ENCODE measurements at places on chromosomes 11 and 22.

DNA sequence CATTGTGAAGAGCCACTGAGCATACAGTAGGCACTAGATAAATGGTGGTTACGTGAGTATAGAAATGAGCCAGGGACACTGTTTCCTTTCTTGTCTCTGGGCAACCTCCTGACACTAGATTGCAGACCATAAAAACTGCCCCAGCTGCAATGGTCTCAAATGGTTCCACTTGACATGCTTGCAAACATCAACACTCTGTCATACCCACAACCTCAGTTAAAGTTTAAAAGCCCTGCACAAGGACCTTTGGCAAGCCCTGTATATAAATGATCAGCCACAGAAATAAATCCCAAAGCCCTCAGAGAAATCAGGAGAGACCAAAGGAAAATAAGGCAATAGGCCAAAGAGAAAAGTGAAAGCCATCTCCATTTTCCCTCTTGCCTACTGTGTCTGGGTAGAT is 20.7 kb downstream of the PLEKHA7 start:
- DNase-seq, result no peak

DNA sequence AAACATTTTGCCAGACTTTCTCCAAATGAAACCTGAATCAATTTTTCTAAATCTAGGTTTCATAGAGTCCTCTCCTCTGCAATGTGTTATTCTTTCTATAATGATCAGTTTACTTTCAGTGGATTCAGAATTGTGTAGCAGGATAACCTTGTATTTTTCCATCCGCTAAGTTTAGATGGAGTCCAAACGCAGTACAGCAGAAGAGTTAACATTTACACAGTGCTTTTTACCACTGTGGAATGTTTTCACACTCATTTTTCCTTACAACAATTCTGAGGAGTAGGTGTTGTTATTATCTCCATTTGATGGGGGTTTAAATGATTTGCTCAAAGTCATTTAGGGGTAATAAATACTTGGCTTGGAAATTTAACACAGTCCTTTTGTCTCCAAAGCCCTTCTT is 9.6 kb downstream of the RAG1 start:
- no peak for DNase-seq

GRCh38 chr11:84963240-84963639 is 663.9 kb downstream of the DLG2 start:
- no peak for DNase-seq

DNA sequence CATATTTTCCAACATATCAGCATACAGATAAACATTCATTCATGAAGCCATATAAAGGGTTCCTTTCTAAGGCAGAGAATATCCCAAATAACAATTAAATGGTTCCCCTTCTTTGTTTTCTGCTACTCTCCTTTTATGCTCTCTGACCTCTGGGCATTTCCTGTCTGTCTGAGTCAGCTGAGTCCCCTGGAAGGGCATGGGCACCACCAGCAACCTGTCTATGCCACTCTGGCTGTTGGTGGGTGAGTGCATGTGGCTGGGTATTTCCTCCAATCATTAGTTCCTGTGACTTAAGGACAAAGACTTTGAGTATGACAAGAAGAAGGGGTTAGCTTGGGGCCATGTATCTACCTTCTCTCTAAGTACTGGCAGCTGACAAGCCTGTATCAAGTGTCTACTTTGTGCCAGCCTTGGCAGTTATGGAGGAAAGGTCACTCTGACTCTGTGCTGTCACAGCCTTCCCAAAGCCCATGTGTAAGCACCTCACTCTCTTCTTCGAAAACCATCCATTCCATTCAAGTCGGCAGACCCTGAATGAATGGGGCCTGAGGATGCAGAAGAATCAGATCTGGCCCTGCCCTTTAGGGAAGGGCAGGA is 86.3 kb upstream of the PHOX2A start:
- DNase-seq, result no peak

DNA sequence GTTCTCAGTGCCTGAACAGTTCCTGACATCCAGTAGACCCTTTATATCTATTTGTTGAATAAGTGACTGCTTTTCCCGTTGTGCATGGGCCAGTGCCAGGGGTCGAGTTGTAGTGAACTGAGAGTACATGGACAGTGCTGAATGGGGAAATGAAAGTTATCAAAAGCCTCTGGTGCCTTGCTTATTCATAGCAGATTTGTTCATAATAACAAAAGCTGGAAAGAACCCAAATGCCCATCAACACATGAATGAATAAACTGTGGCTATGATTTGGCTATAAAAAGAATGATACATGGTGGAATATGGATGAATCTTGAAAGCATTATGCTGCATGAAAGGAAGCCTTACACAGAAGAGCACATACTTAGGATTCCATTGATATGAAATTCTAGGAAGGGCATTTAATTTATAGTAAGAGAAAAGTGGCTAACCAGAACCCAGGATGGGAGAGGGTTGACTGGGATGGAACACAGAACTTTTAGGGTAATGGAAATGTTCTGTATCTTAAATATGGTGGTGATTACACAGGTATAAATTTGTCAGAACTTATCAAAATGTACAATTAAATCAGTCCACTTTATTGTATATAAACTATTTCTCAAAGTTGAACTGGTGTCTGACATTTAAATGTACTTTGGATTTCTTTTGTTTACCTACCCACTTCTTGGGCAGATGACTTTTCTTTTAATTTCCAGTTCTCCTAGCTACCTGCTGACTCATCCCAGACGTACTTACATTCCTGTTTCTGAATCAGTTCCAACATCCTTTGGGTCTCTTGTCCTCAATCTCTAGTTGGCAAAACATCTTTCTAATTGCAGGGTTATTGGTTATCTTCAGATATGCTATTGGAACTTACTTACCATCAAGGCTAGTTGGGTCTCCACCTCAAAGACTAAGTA is 42.8 kb downstream of the PACS1 start:
- DNase-seq, result peak; percentile 84

GRCh38 chr11:46352063-46352841 is 5.0 kb downstream of the DGKZ start:
- no peak for DNase-seq

DNA sequence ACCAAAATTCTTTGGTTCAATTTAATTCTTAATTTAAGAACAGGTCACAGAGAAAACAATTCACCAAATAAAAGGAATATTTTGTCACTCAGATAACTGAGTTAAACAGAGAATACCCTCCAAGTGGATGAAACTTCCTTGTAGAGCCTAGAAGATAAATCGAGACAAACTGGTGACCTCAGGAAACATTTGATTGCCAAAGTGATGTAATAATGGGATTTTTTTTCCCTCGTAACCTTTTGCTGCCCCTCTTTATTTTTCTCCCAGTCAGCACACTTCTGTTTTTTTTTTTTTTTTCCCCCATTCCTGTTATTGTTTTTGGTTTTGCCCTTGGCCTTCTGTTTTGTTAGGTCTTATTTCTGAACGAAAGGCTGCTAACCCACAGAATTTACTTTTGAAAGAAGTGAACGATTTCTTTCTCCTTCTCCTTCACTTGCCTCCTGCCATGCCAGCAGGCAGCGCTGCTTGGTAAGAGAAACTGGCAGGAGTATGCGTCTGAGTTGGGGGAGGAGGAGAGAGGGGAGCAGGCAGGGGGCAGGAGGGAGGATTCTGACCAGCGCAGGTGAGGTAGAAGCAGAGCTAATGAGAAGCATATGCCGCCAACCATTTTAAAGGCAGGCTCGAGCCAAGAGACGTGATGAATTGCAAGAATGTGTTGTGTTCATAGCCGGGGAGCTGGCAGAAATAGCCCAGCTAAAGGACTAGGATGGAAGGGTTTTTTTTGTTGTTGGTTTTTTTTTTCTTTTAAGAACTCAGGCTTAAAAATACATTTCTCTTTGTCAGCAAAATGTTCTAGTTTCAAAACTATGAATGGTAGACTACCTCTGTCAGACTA is 121.9 kb upstream of the MTMR2 start:
- DNase-seq, result peak; percentile 51

DNA sequence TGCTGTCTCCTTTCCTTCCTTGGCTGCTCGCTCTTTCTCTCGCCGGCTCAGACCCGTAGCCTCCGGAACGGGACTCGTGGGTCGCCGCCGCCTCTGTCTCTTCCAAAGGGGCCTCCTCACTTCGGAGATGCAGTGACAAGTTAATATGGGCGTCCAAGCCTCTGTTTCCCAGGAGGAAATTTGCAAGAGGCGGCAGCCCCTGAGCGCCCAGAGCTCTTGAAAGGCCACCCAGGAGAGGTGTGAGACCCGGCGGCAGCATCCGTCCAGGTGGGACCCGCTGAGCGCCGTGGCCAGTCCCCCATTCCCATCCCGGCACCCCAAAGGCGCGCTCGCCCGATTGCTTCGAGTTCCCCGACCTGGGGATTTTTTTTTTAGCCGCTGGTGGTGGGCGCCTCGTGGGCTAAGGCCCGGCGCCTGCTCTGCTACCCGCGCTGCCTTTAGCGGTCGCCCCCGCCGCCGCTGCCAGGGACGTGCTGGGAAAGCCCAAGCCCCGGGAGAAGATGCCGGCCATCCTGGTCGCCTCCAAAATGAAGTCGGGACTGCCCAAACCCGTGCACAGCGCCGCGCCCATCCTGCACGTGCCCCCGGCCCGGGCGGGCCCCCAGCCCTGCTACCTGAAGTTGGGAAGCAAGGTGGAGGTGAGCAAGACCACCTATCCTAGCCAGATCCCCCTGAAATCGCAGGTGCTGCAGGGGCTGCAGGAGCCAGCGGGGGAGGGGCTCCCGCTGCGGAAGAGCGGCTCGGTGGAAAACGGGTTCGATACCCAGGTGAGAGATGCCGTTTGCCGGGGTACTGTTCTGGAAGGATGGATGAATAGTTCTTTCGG is 772 bp downstream of the NAV2 start:
- no peak for DNase-seq

- DNase-seq, result peak; percentile 28
These were observed 147.5 kb upstream of the CTSC start for GRCh38 chr11:88484873-88485621.

GRCh38 chr11:8080674-8081590 is at the start of gene TUB:
Gene TUB, plus strand, starts transcription at chr11:8081211. Its CDS starts 300 bp downstream, at chr11:8081511.
- DNase-seq, result no peak

DNA sequence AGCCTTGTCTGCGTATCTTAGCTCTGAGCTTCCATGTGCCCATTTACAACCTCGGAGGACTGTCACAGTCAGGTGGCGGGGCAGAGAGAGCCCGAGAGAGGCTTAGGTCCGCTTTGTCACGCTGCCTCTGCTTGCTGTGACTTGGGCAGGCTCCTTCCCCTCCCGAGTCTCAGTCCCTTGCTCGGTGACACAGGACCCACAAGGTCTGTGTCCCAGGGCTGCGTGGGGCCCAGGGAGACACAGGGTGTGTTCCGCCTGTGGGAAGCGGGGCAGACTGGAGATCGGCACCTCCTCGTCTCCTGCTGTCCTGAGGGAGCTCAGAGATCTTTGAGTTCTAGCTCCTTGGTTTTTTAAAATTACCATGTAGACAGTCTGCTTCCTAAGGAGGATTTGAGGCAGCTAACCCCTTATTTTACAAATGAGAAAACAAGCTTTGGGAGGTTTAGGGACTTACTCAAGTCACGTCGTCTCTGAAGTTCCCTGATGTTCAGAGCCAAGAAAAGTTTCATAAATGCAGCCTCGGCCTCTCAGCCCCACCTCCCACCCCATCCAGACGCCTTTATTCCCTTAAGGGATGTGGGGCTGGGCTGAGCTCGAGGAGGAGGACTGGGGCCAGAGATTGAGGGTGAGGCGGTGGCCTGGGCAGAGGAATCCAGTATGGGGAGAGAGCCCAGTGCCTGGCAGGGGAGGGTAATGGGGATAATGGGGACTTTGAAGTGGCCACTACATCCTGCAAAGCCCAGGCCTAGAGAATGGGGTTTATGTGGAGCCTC is 103.6 kb downstream of the NECTIN1 start:
- no peak for DNase-seq

DNA sequence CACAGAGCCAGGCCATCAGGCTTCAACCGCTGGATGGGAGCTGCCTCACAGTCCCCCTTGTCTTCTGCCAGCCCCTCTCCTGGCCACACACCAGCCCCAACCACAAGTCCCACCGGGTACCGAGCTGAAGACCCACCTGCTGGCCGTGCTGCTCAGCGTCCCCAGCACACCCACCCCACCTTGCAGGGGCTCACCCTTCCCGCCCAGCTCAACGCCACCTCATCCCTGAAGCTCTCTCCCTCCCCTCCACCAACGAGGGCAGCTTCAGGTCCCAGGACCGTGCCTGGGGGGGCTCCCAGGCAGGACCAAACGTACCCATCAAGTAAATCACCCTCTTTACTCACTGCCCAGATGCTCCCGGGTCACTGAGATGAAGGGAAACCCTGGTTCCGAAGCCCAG is 141.0 kb downstream of the CRYBB2 start:
- no peak for DNase-seq

GRCh38 chr11:118663381-118663780 is 16.1 kb downstream of the TREH start:
- DNase-seq, result no peak

DNA sequence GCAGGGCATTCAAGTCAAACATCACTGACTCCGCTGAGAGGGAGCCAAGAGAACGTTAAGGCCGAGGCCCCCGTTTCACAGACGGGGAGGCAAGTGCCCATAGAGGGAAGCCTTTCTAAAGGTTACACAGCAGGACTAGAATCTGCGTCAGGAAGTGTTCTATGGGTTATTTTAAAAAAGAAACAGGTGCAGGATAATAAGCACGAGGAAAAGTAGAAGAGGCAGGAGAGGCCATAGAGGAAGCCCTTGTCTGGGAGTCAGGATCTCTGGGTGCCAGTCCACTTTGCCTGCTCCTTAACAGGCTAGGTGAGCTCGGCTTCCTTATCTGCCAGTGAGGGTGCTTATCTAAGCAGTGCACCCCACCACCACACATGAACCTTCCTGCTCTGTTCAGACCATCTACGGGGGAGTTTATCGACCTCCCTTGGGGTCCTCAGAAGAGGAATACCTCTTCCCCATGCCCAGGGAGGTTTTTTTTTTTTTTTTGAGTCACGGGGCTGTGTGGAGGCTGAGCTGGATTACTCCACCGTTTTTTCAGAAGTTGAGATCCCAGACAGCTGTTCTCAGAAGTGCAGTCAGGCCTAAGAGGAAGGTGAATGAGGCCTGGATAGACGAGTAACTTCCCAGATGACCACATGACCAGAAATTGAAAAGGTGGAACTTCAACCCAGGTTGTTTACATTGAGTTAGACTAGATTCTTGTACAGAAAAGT is 1.2 kb upstream of the FCHSD2 start:
- no peak for DNase-seq

GRCh38 chr22:49154433-49154832 is 673.2 kb downstream of the BRD1 start:
- no peak for DNase-seq

- no peak for DNase-seq
These were observed 7.4 kb downstream of the PKNOX2 start for GRCh38 chr11:125171974-125172373.

DNA sequence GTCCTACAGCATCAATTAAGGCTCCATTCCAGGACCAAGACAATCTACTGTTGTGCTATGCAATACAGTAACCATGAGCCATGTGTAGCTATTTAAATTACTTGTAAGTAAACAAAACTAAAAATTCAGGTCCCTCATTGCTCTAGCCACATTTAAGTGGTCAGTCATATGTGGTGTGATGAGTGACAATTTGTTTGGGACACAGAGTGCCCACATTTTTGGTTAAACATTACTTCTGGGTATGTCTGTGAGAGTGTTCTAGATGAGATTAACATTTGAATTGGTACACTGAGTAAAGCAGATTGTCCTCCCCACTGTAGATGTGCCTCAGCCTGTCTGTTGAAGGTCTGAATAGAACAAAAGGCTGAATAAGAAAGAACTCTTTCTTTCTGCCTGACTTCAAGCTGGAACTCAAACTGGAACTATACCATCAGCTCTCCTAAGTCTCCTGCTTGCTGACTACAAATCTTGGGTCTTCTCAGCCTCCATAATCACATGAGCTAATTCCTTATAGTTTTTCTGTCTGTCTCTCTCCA is 15.8 kb downstream of the KBTBD3 start:
- DNase-seq, result no peak
